ENCODE measurements at places on chromosomes 6 and 20. TPM values are rescaled to one million over a fixed set of nuclear protein-coding genes. Genes with fewer than 3 reads are reported as not detected.

GRCh38 chr6:43980004-43980795, 147.1 kb downstream of the MRPL14 start:
- no peak for DNase-seq

GRCh38 chr20:59095140-59095539, 52.6 kb upstream of the PRELID3B start:
- no peak for DNase-seq

- DNase-seq = no peak
These were observed 28.2 kb upstream of the RIMS4 start for GRCh38 chr20:44838521-44838920.

GRCh38 chr6:90374201-90374600, 77.6 kb upstream of the BACH2 start:
- no peak for DNase-seq

DNA sequence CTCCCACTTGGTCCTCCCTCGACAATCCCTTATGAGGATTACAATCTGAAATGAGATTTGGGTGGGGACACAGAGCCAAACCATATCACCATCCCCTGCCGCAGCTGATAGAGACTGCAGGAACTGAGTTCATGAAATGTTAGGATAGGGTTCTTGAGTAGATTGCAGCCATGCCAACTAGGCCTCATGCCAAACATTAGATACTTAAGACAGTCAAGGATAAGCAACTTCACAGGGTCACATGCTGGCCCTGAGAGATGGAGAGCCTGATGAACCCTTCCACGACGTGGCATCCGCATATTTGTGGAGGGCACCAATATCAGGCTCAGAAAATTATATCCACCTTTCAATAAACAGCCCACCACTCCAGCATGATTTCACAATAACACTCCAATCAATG, 121.3 kb downstream of the ALDH8A1 start:
- DNase-seq = no peak

KIAA1755 gene
- polyA plus RNA-seq = 3.1 TPM

All from right renal pelvis (tissue), 4 donors.